ENCODE measurements at places on chromosomes 3 and 15.

- DNase-seq = no peak
Observed at GRCh38 chr3:139794469-139795265, 116.9 kb upstream of the NMNAT3 start.

- no peak for DNase-seq
Observed at GRCh38 chr3:159513867-159514380, 474.7 kb upstream of the IL12A start.

DNA sequence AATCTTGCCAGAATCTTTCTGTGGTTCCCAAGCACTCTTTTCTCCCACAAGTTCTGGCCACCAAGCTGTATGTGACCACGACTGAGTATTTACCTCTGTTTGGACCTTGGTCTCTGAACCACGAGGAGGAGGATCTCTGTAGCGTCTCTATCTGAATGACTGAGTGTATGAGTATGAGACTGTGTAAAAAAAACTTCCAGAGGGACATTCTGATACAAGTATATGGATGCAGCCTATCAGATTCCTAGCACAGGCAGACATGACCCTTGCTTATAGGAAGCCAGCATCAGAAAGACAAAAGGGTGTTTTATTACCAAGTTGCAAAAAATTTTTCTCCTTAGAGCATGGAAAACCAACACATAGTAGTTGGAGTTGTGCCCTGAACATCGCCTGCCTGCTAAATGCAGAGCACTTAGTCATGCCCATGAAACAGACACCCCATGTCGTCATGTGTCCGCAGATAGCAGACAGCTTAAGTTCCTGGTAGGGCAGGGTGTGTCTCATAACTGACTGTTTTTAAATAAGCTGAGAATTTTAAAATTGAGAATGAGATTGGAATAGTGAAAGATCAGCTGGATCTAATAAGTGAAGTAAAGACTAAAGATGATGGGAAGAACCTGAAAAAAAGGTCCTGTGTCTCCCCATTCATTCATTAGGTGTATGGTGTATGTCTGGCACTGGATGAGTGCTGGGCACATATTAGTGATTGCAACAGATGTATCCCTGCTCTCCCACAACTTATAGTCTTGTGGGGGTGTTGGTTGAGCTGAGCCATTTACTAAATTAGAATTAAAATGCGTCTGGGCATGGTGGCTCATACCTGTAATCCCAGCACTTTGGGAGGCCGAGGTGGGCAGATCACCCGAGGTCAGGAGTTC is 30.9 kb downstream of the DAG1 start:
- no peak for DNase-seq

GRCh38 chr3:70631716-70632307 is 319.4 kb upstream of the MDFIC2 start:
- no peak for DNase-seq

GRCh38 chr15:60137711-60138396 is 133.7 kb downstream of the FOXB1 start:
- no peak for DNase-seq

DNA sequence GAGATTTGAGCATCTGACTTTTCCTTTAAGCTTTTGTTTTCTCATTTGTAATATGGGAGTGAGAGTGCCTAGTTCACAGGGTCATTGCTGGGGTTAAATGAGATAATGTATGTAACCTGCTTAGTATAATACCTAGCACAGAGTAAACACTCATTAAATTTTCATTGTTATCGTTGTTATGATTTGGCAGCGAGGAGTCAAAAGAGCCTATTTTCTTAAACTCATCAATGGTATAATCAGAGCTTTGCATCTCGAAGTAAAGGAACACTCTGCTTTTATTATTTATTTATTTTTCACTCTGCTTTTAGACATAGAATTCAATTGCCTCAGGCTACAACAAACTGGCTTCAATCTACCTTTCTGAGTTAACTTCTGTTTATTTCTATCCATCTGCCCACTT is 52.8 kb downstream of the LPP start:
- DNase-seq = no peak

GRCh38 chr3:149118724-149119123 is 10.7 kb upstream of the HPS3 start:
- DNase-seq = no peak

DNA sequence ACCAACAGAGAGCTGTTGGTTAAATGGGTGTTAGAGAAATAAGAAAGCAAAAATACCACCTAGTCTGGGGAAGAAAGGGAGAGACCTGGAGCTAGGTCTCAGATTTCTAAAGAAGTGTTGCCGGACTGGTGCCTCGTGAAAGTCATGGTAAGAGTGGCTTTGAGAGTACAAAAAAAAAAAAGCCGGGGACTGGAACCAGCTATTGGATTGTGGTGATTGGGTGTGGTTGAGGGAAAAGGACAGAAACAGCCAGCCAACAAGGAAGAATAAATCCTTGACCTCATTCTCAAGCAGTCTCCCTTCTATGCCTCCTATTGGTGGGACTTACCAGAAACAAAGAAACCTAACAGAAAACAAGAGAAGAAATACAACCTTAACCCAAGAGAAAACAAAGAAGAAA is 346.4 kb upstream of the KCNMB2 start:
- no peak for DNase-seq

- DNase-seq = no peak
Observed at GRCh38 chr3:115148142-115148790, 1.2 kb upstream of the ZBTB20 start.

DNA sequence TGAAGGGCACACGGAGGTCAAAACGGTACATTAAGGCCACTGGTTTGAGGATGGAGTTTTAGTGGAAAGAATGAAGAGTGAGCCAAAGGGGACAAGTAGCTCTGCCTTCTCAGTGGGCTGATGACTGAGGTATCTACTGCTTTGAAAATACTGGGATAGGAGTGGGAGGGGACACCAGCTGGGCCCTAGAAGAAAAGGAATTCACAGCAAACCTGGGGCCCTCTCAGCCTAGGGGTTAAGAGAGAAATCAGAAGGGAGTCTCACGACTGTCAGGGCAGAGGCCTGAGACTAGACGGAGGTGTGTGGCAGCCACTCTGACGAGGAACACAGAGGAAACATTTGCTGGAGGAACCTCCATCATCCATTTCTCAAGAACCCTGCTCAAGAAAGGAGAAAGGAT is 75.1 kb downstream of the TNIK start:
- DNase-seq = no peak

Data from stimulated activated CD8-positive, alpha-beta memory T cell treated with anti-CD3 and anti-CD28 coated beads, Interleukin-7, amount 100 ng/mL, for 4 hours (primary cell).